ENCODE measurements at places on chromosomes 12 and 14. TPM values are rescaled to one million over a fixed set of nuclear protein-coding genes. Genes with fewer than 3 reads are reported as not detected.

- H3K27me3 ChIP-seq, result no peaks in the 10 kb centered on the region
- no peak overlapping the region for H3K27ac ChIP-seq
- no peak overlapping the region for H3K4me3 ChIP-seq
- H3K4me1 ChIP-seq, result no peaks in the 10 kb centered on the region
- no peaks in the 10 kb centered on the region for H3K36me3 ChIP-seq
Measured at GRCh38 chr12:87439990-87440827, 589.0 kb downstream of the C12orf50 start.

DNA sequence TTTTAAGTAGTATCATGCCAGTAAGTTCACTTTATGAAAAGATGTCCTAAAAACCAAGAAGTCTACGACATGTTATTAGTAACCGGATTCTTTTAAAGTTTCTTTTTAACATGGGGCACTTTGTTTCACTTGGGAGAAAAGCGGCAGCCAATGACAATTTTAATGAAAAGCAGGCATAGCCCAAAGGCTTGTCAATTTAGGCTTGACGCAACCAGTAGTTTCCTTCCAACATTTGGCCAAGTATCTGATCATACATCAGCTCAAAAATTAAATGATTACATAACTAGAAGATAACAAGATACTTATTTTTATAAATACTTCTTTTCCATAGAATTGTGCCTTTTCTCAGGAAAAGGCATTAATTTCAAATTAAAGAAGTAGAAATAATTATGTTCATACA is 112.8 kb downstream of the TXNDC16 start:
- H3K36me3 ChIP-seq, result no peaks in the 10 kb centered on the region
- H3K4me1 ChIP-seq, result no peaks in the 10 kb centered on the region
- H3K27ac ChIP-seq, result no peak overlapping the region
- no peak for DNase-seq

DNA sequence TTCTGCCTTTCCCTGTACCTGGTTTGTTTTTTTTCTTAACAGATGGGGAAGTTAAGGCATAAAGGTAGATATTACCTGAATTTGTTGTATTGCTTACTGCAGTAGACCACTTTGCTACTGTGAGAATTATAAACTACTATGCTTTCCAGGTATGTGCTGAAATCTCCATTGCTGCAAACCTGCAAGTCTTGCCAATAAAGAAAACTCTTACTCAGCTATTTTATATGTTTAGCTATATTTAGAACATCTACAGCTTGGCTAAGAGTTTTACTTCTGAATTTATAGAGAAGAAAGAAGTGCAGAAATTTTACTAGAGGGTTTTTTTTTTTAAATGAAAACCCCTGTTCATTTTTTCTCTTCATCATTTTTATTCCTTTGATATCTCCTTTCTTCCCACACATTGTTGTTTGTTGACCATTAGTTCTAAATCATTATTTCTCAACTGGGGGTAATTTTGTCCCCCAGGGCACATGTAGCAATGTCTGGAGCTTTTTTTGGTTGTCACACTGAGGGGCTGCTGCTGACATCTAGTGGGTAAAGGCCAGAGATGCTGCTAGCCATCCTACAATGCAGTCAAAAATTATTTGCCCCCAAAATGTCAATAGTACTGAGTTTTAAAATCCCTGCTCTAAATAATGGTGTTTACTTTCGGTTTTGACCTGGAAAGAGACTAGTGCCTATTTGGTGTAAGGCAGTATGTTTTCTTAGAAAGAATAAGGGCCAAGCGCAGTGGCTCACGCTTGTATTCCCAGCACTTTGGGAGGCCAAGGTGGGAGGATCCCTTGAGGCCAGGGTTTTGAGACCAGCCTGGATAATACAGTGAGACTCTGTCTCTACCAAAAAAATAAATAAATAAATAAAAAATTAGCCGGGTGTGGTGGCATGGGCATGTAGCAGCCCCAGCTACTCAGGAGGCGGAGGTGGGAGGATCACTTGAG is 48.6 kb downstream of the PCNX1 start:
- H3K4me1 ChIP-seq, result peaks cover 17% of the 10 kb centered on the region
- H3K4me3 ChIP-seq, result no peak overlapping the region
- no peaks in the 10 kb centered on the region for H3K27me3 ChIP-seq

- no peaks in the 10 kb centered on the region for H3K27me3 ChIP-seq
- H3K4me3 ChIP-seq, result no peak overlapping the region
- no peaks in the 10 kb centered on the region for H3K36me3 ChIP-seq
Measured at GRCh38 chr14:78653173-78653572, 483.0 kb downstream of the NRXN3 start.

DNA sequence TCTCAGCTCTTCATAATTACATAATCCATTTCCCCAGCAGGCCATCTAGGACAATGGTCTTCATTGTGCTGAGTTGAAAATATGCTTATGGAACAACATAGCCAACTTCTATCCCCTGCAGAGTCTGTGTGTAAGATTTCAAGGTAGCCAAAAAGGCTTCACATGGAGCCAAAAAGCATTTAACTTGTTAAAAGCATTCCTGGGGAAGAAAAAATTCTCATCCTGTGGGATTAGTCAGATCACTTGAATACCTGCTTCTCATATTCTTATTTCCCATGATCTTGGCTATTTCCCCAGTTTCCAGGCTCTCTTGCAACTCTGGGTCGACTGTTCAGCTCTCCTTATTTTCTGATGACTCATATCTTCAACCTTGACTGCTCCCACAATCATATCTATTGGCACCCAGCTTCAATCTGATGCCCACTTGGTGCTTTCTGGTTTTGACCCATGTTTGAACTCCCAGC is 178.9 kb downstream of the KLHL28 start:
- H3K36me3 ChIP-seq, result no peaks in the 10 kb centered on the region
- no peak overlapping the region for H3K27ac ChIP-seq
- H3K27me3 ChIP-seq, result no peaks in the 10 kb centered on the region
- no peak overlapping the region for H3K4me3 ChIP-seq
- DNase-seq, result no peak

- H3K36me3 ChIP-seq, result no peaks in the 10 kb centered on the region
- no peak overlapping the region for H3K27ac ChIP-seq
- no peaks in the 10 kb centered on the region for H3K4me1 ChIP-seq
- DNase-seq, result no peak
- H3K27me3 ChIP-seq, result no peaks in the 10 kb centered on the region
Measured at GRCh38 chr14:50388256-50388931, 8.3 kb downstream of the CDKL1 start.

- H3K27me3 ChIP-seq, result no peaks in the 10 kb centered on the region
- no peak for DNase-seq
- no peak overlapping the region for H3K4me3 ChIP-seq
- no peak overlapping the region for H3K27ac ChIP-seq
- no peaks in the 10 kb centered on the region for H3K4me1 ChIP-seq
Measured at GRCh38 chr12:68572661-68573060, 38.0 kb upstream of the RAP1B start.

DNA sequence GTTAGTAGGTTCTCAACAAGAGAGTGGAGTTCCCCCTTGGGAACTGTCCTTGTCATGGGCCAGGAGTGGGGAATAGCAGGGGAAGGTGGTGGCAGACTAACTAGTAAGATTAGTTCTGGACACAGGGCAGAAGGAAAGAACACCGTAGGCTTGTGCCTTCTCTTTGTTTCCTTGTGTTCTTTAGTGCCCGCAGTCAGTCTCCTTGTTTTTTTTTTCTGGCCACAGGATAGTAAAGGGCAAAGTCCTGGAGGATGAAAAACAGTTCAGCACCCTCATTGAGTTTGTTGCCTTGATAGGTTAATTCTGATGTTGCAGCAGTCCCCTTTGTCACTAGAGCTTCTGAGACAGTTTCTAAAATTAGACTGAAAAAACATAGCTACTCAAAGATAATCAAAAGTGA is 8.4 kb downstream of the PEX5 start:
- no peaks in the 10 kb centered on the region for H3K4me1 ChIP-seq
- H3K27me3 ChIP-seq, result no peaks in the 10 kb centered on the region
- no peak overlapping the region for H3K27ac ChIP-seq
- H3K4me3 ChIP-seq, result no peak overlapping the region
- H3K36me3 ChIP-seq, result peaks cover 22% of the 10 kb centered on the region

GRCh38 chr14:68172627-68173026 is 353.0 kb downstream of the RAD51B start:
- no peak for DNase-seq
- peaks cover 83% of the 10 kb centered on the region for H3K4me1 ChIP-seq
- H3K27me3 ChIP-seq, result no peaks in the 10 kb centered on the region

- H3K27me3 ChIP-seq, result no peaks in the 10 kb centered on the region
- DNase-seq, result no peak
- peaks cover 15% of the 10 kb centered on the region for H3K36me3 ChIP-seq
- no peak overlapping the region for H3K27ac ChIP-seq
- H3K4me3 ChIP-seq, result no peak overlapping the region
Measured at GRCh38 chr14:100372357-100373048, 49.4 kb downstream of the SLC25A47 start.

DNA sequence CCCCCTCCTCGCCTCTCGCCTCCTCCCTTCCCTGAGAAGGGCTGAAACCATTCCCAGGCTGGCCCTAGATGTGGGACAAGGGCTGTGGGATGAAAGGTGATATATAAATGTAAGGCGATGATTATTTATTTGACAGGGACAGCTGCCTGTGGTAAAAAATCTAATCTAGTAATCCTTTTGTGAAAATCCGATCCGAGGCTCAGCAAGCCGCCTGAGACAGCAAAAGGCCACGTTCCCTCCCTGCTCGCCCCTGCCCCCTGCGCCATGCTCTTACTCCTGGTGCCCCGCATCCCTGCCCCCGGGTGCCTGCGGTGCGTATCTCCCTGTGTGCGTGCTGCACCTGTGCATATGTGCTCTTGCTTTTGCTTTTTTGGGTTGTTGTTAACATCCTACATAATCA is 65.2 kb downstream of the TSPAN9 start:
- no peaks in the 10 kb centered on the region for H3K36me3 ChIP-seq
- no peak overlapping the region for H3K4me3 ChIP-seq
- no peak for DNase-seq

DNA sequence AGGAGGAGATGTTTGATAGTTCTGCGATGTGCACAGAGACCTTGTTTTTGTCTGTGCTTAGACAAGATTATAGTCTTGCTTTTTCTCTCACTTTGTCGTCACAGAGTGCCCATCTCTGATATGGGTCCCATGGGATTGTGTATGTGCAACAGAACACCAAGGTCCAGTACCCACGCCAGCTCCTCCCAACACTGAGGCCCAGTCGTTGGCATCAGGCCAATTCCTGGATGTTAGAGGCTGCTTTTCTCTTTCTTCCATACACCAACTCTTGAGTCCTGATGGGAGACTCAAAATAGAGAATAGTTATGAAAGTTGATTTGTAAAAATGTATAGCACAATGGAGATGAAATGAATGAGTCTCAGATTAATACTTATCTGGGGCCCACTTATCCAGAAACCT is 22.7 kb upstream of the PRMT8 start:
- H3K36me3 ChIP-seq, result no peaks in the 10 kb centered on the region
- DNase-seq, result no peak
- no peak overlapping the region for H3K27ac ChIP-seq
- peaks cover 10% of the 10 kb centered on the region for H3K27me3 ChIP-seq

GRCh38 chr12:89706986-89707702 is 1.5 kb downstream of the ATP2B1 start:
- peaks cover 22% of the 10 kb centered on the region for H3K4me1 ChIP-seq
- DNase-seq, result peak; percentile 70
- no peaks in the 10 kb centered on the region for H3K27me3 ChIP-seq
- peak overlapping the region; percentile 100 for H3K27ac ChIP-seq
- H3K36me3 ChIP-seq, result no peaks in the 10 kb centered on the region

GRCh38 chr14:36423430-36423829 is 96.6 kb downstream of the NKX2-1 start:
- H3K36me3 ChIP-seq, result no peaks in the 10 kb centered on the region
- H3K4me3 ChIP-seq, result no peak overlapping the region

The GUCY2C gene
- not detected for total RNA-seq

The TTC6 gene
- total RNA-seq, result not detected

The PLEKHD1 gene
- 0.16 TPM for total RNA-seq

The TRPV4 gene
- total RNA-seq, result not detected

Data from sigmoid colon (tissue), 7 donors.